Activated T-helper 1 cell treated with Interleukin-2 at 50 U/mL for 16 hours (primary cell): ENCODE measurements at places on chromosomes 3 and 15.

DNA sequence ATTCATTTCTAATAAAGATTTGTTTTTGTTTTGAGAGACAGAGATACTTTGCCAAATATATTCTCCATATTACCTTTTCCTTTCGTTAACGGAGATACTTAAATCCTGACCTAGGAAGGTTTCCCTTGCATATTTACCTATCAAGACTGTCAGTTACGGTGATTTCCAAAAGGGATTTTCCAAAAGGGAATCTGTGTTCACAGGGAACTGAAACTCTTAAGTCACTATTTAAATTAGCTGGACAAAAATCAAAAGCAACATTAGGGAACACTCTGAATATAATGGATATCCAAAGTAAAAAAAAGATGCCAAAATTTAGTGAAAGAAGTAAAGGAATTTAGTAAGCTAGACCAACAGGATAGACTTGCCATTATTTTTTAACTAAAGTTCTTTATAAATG is 576 bp downstream of the LRRFIP2 start:
- no peak for DNase-seq

- DNase-seq, result no peak
Observed at GRCh38 chr3:33099109-33099645, 2.2 kb upstream of the GLB1 start.

GRCh38 chr3:123789760-123790159 is 94.4 kb downstream of the MYLK start:
- DNase-seq, result no peak

- no peak for DNase-seq
Observed at GRCh38 chr3:43909149-43909548, 218.4 kb downstream of the ABHD5 start.

- no peak for DNase-seq
Observed at GRCh38 chr3:47901280-47901833, 98.4 kb downstream of the DHX30 start.
